ENCODE measurements at places on chromosomes 5 and 9. TPM values are rescaled to one million over a fixed set of nuclear protein-coding genes. Genes with fewer than 3 reads are reported as not detected.

DNA sequence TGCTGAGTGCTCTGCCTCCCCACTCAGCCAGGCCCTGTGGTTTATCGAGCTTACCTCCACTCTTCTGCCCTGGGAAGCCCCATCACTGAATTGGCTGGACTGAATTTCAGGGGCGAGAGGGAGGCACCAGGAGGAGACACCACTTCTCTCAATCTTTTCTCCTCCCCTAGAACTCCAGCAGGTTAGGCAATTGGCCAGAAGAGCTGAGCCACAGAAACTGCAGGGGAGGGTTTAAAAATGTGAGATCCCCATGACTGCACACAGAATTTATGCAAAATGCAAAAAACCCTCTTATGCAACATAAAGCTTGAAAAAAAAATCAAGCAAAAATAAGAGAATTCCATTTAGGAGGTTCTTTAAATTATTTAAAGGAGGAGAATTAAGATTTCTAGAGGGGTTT is 29.9 kb downstream of the TUT7 start:
- no peak for DNase-seq

The SCGB3A1 gene
- total RNA-seq, result 2.6 TPM

The LECT2 gene
- total RNA-seq, result not detected

DNA sequence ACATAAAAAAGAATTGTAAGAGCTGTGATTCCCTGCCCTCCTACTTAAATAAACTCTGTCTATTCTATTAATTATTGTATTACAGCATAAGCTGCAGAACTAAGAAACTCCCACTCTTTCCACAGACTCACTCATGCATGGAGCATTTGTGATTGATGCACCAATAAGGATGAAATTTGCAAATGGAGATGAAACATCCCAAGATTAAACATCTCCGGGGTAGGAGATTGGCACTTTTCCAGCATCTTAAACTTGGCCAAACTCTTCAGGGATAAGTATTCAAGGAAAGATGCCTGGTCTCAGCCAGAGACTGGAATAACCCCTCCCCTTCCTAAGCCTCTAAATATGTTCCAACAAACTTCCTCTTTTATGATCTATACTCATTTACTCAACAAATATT is 472.0 kb downstream of the ACTL7B start:
- no peak for DNase-seq

DNA sequence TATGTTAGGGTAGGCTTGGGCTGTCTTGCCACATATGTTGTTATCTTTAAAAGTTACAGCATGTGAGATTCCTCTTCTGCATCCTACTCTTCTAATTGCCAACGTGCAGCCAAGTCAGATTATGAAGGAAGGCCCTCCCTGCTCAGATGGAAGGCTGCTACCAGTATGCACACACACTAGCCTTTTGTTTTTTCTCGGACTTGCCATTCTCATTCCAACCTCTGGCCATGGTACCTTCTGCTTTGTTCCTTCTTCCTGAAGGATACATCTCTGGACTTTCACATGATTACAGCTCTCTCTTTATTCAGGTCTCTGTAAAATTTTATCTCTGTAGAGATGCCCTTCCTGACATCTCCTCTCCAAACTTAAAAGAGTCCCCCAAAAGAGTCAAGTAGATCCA is 12.8 kb upstream of the OTP start:
- no peak for DNase-seq

The CFAP157 gene
- total RNA-seq, result not detected

Measured in lower leg skin (tissue), 4 donors.